ENCODE measurements at places on chromosomes 3 and 15.

DNA sequence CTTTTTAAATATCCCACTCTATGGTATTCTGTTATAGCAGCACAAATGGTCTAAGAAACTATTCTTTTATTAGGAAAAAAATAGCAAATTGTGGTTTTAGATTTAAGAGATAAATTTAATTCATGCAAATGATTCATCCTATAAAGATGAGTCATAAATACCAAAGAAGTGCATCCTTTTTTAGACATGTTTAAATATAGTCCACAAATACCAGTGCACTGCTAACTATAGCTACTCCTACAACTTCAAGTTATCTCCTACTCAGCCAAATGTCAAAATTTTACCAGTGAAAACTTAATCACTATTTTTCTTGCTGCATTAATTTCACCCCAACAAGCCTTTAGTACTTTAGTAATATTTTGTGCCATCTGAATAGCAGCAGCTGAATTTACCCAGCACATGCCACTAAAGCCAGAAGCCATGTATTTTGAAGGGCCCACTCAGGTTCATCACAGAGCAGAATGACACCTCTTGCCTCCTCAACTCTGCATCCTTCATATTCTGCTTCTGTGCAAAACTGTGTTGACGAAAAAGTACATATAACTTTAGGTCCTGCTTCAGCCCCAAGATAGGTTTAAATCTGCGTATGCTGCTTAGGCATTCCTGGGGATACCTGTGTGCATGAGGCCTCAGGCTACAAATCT lies 24.9 kb downstream of the CX3CR1 start:
- no peak for DNase-seq

DNA sequence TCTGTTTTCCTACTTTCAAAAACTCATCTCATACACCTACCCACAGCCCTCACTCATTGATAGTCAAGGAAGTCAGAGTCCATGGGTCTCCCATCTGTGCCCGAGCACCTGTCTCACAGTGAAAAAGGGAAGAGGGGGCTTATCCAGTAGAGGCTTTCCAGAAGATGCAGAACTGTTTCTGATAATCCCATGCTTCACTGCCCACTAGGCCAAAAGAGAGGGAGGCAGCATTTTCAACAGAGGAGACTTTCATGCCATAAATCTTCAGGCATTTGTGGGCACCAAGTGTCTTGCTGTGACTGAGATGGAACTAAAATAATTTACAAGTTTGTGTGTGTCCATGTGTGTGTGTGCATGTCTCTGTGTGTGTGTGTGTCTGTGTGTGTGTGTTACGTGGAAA lies 117.9 kb upstream of the PHLDB2 start:
- no peak for DNase-seq

DNA sequence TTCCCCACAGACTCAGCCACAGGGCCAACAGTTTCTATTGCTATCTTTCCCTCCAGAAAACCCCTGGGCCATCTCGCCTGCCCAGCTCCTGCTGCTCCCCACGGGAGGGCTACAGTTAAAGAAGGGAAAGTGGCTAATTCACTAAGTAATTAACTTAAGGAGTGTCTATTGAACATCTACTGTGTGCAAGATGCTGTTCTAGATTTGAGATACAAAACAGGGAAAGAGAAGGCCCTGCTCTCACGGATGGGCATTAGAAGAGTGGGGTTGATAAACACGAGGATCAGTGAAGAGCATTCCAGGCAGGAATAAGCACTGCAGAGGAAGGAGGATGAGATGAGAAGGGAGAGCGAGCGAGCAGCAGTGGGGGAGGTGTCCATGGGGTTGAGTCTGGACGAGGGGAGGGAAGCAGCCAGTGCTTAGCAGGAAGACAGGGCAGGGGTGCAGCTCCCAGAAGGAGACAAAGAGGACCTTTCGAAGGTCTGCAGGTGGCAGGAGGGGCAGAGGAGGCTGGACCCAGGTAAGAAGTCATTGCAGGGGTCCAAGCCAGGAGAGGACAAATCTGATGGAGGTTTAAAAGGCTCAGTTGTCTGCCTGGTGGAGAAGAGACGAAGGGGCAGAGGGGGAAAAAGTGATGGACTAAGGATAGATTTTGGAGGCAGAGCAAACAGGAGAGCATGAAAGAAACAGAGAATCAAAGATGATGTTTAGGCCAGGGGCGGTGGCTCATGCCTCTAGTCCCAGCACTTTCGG lies 64.7 kb downstream of the KLF15 start:
- DNase-seq: no peak

GRCh38 chr3:135762188-135762856 lies 203.2 kb upstream of the PPP2R3A start:
- no peak for DNase-seq

DNA sequence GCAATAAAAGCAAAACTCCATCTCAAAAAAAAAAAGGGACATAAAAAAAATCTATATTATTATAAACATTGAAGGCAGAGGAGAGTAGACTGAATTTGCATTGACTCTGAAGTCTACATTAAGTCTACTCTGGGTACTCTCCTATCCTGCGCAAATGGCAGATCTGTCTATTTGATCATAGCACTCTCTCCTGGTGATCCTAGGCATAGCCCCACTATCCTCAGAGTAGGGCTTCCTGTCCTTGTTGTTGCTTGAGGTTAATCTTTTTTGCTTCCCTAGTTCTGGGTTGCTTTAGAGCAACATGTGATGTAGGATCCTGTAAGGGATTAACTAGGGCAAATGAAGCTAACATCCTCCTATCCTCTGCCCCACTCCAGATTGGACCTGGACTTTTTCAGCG lies 82.1 kb upstream of the LRRFIP2 start:
- DNase-seq: no peak

DNA sequence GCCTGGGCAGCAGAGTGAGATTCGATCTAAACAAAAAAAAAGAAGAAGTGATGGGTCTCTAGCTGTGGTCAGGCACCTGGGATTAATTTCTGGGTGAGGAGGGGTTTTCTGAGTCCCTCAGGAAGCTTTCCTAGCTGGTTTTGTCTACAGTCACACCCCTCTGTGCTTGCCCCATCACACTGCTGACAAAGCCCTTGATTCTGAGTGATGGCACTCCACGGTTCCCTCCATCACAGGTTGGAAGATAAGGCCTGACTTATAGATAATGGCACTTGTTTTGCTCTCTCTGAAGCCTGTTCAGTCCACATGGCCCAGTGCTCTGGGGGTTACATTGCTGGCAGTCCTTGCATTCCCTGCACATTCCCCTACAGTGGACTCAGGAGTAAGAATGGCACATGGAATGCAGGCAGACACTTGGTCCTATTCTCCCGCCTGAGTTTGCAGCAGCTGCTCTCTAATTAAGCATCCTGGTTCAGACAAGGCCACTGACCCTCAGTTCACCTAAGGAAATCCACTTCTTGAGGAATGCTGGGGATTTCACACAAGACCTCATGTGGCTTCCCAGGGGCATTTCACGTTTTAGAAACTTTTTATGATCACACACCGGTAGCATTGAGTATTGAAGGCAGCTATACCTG lies 81.0 kb upstream of the NMNAT3 start:
- no peak for DNase-seq

DNA sequence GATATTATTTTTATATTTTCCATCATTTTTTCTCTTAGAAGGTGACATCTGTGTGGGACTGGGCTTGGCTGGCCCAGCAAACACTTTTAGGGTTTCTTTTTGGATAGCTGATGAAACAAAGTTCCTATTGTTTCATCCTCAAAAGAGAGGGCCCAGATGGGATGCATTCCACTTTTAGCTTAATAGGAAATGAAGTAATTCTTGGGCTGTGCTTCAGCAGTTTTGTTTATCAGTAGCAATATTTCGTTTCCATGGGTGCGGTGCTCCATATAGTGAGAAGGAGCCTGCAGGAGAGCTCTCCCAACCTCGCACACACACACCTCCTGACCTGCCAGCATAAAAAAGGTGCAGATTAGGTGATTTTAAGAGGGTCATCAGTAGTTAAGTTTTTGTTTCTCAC lies 147.5 kb downstream of the AKAP13 start:
- DNase-seq: no peak

GRCh38 chr15:74397239-74398068 lies 30.0 kb upstream of the CYP11A1 start:
- no peak for DNase-seq

DNA sequence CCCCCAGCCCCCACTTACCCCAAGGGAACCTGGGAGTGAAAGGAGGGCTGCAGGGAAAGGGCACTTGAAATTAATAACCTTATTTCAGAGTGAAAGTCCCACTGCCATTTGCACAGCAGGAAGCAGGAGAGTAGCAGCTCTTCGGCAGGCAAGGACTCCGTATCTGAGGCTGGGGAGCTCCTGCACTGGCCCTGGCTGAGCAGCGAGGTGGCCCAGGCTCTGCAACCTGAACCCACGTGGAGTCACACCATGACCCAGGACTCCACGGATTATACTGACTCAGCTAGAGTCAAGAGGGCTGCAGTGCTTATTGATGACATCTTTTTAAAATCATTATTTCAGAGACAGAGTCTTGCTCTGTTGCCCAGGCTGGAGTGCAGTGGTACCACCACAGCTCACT lies 214.5 kb downstream of the XXYLT1 start:
- DNase-seq: no peak

DNA sequence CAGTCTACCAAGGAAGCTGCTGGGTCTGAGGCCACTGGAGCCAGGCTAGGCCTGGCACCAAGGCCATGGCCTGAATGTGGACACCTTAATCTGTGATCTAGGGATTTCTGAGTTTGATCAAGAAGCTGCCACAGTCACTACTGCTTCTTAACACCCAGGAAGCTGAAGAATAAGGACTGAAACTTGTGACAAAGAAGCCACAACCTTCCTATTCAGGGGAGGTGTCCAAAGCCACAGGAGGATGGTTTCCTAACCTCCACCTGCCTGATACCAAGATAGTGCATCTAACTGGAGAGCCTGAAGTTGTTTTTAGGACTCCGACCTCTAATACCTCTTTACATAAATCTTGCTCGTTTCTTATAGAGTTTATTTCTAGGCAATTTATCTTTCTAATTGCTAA lies 5.5 kb upstream of the ANO10 start:
- no peak for DNase-seq

DNA sequence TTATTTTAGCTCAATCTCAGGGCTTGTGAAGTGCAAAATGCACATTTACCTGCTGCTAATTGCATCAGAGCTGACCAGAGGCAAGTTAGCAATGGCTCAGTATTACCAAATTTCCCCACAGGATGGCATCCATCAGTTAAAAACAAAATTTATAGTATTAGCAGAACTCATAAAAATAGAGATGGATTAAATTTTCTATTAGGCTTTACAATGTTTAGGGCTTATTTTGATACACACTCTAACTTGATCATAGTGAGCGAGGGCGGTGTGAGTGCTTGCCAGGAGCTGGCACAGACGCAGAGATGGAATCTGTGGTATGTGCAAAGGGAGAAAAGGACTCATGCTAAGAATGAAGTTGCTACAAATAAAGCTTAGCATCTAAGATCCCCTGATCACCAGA lies 241.0 kb downstream of the NSUN3 start:
- DNase-seq: no peak

DNA sequence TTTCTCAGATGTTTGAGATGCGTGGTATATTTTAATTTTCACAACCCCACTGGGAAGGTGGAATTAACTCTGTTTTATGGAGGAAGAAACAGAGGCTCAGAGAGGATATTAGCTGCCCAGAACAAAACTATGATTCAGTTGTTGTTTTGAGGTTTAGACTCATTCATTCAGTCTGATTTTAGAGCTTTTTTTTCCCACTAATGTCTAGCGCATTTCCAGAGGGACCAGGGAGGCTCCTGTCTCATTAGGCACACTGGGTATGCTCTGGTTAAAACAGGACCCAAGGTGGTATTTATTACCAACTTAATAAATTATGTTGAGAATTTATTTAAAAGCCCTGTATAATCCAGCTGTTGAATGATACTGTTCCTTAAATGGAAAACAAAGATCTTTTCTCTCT lies 272.0 kb upstream of the RGMA start:
- no peak for DNase-seq

DNA sequence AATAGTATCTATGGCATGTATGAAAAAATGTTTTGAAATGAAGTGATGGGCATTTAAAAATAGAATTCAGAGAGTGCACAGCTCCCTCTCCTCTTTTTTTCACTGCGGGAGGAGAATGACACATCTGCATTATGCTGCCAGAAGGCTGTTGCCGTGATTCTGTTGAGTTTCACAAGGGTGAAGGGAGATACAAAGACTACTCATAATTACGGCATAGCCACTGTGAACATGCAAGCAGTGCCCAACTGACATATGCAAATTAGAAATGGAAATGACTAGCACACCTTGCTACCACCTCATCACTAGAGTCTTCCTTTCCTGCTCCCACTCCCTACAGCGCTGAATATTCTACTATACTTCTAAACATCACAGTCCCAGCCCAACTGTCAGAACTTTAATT lies 20.1 kb downstream of the IFT57 start:
- no peak for DNase-seq

GRCh38 chr15:72961346-72961745 lies 90.9 kb upstream of the NEO1 start:
- DNase-seq: no peak

GRCh38 chr3:130941793-130942192 lies 47.9 kb downstream of the ATP2C1 start:
- DNase-seq: no peak

DNA sequence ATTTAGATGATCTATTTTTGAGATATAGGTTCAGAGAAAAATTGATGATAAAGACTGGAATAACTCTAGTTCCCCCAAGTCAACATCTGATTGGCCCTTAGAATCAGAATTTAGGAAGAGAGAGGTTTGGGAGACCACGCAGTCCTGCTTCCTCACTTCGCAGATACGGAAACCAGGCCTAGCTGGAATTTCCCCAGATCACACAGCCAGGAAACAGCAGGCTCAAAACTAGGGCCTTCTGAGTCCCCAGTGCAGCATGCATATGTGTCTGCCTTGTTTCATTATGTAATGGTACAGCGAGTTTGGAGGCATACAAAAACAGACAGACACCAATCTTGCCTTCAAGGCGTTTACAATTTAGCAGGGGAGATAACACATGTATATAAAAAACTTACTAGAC lies 177.1 kb upstream of the ICE2 start:
- no peak for DNase-seq

DNA sequence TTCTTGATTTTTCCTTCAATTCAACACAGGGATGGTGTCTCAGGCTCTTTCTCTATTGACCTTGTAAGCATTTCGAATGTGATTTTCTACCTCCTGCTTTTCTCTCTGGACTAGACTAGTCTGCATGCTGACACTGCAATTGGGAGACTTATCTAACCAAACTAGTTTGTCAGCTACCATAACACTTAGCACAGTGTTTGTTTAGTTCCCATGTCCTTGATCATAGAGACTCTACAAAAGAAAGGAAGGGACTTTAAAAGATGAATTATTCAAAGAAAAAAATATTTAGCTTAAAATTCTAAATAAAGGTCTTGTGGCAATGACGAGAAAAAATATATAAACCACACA lies 407.0 kb downstream of the ERC2 start:
- DNase-seq: no peak

DNA sequence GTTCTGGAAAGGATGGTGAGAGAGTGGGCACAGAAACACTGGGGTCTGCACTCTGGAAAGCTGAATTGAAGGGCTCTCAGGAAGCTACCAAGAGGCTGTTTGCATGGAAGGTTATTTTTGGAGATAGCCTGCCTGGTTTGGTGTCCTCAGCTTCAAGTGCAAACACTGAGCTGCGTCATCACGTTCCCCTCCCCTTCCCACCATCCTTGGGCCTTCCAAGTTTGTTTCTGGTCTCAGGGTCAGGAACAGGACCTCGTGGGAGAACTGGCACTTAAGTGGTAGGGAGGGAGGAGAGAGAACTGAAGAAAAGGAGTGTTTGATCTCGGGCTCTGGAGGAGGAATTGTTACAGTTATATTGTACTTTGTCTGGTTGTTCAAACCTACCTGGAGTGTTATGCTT lies 10.6 kb downstream of the ST6GAL1 start:
- DNase-seq: no peak
